ENCODE measurements at places on chromosomes 7 and 10.

DNA sequence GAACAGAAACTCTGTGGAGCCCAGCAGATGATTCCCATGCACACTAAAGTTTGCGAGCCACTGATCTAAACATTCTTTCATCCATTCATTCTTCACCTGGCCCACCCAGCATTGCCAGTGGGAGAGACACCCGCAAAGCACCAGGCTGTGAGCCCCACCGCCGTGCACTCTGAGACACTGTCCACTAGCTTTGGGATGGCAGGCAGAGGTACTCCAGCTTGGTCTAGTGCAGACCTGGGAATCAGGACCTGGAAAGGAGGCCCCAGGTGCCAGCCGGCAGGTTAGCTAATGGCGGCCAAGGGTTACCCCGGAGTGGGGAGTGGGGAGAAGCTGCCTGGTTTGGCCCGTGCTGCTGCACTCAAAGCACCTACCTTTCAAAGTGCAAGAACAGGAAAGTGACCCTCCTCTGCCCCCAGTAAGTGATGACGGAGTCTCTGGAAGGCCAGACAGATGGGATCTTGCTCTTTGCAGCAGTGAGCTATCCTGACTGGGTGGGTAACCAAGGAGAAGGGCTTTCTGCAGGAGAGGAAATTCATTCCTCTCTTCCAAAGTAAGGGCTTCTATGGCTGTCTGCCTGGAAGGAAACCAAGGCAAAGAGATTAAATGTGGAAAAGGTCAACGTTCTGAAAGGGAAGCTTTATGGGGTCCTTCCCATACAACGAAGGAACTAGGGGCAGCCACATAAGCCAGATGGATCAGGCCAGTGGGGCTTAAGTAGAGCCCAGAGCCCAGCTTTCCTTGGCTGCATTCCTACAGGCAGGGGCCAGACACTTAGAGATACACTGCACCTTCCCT is 74.2 kb upstream of the LRRC4 start:
- DNase-seq = no peak

DNA sequence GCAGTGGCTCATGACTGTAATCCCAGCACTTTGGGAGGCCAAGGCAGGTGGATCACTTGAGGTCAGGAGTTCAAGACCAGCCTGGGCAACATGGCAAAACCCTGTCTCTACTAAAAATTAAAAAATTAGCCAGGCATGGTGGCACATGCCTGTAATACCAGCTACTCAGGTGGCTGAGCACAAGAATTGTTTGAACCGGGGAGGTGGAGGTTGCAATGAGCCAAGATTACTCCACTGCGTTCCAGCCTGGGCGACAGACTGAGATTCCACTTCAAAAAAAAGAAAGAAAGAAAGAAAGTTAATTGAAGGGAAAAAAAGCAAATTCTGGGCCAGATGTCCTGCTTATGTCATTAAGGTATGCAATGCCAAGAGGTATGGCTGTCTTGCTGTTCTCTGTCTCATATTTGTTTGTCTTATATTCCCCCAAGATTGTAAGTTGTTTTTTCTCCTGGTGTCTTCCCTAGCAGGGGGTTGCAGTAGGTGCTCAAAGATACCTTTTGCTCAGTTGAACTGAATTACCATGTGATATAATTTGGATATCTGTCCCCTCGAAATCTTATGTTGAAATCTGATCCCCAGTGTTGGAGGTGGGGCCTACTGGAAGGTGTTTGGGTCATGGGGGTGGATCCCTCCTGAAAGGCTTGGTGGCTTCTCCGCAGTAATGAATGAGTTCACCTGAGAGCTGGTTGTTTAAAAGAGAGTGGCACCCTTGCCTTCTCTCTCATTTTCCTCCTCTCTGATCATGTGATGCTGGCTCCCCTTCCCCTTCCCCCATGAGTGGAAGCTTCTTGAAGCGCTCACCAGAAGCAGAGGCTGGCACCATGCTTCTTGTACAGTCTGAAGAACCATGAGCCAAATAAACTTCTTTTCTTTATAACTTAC is 60.9 kb downstream of the MYOF start:
- DNase-seq = no peak

GRCh38 chr7:71326595-71326994 is 194.7 kb downstream of the GALNT17 start:
- DNase-seq = no peak

DNA sequence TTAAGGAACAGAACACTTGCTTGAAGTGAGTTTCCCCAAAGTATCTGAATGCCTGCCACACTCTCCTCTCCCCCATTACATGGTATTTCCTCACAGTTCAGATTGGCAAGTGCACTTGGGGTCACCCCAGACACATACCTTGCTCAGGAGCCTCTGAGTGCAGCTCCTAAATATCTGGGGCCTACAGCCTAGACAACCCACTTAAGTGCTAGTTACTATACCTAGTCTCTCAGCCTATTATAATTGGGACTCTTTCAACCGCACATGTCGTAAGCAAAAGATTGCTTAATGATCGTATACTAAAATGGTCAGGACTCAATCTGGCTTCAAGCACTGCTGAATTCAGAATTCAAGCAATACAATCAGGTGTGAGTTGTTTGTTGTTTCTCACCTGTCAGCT is 19.9 kb downstream of the TMEM176B start:
- DNase-seq = no peak

DNA sequence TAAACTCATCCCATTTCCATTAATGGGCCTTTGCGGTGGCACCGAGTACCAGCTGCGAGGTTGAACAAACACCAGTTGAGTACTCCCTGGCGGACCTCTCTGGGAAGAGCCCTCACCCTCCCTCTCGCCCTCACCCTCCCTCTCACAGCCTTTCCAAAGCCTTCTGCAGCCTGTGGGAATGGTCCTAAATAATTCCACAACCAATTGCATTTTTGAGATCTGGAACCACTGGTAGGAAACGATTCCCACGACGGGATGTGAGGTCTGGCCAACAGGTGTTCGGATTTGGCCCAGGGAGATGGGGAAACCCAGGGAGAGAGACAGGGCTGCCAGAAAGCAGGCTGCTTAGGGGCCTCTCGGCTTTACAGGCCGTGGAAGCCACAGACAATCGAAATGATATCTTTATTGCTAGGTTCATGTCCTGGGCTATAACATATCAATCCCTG is 5.3 kb downstream of the PTF1A start:
- peak; percentile 84 for DNase-seq

All from SJCRH30 (cell line).